Fibroblast of skin of left biceps (primary cell): ENCODE measurements at places on chromosomes 16 and 17.

- DNase-seq = peak; percentile 68
These were observed 14.4 kb downstream of the MIS12 start for GRCh38 chr17:5500589-5501391.

GRCh38 chr16:70706948-70707465 is 21.2 kb upstream of the MTSS2 start:
- peak; percentile 65 for DNase-seq

DNA sequence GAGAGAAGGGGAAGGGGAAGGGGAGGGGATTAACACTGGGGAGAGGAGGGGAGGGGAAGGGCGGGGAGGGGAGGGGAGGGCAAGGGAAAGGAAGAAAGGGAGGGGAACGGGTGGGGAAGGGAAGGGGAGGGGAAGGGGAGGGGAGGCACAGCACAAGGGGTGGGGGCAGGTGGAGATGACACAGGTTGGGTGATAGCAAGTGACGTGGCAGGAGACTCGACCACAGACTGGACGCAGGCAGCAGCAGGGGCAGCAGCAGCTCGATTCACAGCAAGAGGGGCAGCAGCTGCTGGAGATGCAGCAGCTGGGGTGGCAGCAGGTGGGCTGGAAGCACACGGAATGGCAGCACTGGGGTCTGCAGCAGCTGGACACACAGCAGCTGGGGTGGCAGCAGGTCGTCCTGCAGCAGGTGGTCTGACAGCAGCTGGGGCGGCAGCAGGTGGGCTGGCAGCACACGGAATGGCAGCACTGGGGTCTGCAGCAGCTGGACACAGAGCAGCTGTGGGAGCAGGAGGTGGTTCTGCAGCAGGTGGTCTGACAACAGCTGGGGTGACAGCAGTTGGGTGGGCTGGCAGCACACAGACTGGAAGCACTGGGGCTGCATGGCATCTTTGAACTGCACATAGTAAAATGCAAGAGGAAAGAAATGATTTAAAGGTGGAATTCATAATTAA is at the start of gene KRTAP4-16:
Gene KRTAP4-16, minus strand, starts transcription at position 624 of the 674 bp plus-strand sequence. Its CDS starts 0 bp downstream, at position 624.
- no peak for DNase-seq

GRCh38 chr16:64182985-64183384 is 938.9 kb downstream of the CDH11 start:
- DNase-seq = no peak

- DNase-seq = no peak
These were observed 1.0 kb upstream of the ANTKMT start for GRCh38 chr16:719815-720446.

DNA sequence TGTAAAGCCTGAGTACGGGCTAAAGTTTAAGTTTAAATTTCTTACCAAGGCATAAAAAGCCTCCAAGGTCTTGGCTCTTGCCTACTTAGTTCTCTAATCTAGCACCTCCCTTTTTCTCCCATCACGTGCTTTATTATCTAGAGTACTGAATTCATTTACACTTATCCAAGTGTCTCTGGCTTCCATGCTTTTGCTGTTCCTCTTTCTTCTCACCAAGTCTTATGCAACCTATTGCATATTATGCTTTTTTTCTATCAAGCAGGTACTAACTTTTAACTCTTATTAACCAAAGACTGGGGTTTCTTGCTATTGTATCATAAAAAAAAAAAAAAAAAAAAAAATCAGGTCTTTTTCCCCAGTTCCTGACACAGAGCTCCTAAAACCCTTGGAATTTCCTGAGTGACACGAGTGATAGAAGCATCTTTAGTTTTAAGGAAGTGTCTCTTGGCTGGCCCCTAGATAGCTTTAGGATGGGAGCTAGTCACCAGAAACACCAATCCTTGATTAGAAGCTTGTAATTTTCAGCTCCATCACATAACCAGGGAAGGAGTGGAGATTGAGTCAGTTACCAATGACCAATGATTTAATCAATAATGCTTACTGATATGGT is 44.9 kb downstream of the SSH2 start:
- DNase-seq = no peak

DNA sequence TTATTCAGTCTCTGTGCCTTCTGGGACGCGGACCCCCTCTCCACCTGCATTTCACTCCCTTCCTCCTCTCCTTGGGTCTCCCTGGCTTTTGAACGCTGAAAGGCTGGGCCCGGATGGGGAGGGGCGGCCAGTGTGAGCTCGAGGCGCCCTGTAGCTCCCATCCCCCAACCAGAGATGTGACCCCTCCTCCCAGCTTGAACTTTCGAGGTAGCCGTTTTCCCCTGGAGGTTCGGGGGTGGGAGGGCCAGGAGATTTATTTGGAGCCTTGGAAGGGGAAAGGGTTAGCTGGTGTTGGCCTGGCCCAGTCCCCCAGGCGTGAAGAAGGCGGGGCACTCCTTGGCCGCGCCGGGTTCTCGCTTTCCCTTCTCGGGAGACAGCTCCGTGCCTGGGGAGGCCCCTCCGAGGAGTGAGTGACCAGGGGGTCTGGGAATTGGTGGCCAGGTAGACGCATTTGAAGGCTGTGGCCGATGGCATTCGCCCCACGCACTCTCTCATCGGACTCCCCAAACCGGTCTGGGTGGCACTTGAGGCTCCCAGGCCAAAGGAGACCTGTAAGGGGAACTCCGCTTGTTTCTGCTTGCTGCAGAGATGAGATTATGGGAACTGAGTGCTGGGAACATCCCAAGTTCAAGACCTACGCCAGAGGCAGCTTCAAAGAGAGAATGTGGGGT is 942 bp downstream of the LDAF1 start:
- DNase-seq = no peak

GRCh38 chr17:47987240-47987835 is 16.4 kb downstream of the CDK5RAP3 start:
- no peak for DNase-seq

GRCh38 chr16:82835487-82836155 is 208.9 kb downstream of the CDH13 start:
- no peak for DNase-seq

- DNase-seq = no peak
These were observed 26.9 kb downstream of the MPG start for GRCh38 chr16:104928-105327.

- peak; percentile 62 for DNase-seq
These were observed 5.1 kb upstream of the KLHL36 start for GRCh38 chr16:84643180-84643583.

GRCh38 chr17:76646712-76647111 is 3.2 kb upstream of the ST6GALNAC1 start:
- DNase-seq = no peak

GRCh38 chr17:48129981-48130380 is 22.4 kb downstream of the SNX11 start:
- DNase-seq = no peak

GRCh38 chr17:61926826-61927207 is 965 bp downstream of the INTS2 start:
- DNase-seq = no peak

- DNase-seq = no peak
These were observed 404.8 kb upstream of the HSBP1 start for GRCh38 chr16:83402967-83403366.

DNA sequence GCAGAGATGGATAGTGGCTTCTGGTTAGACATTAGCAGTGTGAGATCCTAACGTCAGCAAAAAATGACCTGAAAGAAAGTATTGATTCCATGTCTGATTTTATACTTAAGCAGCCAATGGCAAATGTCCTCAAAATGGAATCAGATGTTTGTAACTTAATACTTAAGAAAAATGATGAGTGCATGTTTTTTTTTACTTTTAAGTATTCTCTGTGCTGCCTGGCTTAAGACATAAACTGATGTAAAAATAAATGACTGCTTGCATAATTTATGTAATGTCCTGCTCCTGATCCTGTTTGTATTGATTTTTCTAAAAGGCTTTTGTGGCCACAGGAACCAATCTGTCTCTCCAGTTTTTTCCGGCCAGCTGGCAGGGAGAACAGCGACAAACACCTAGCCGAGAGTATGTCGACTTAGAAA is 7.4 kb downstream of the CBFB start:
- no peak for DNase-seq

GRCh38 chr17:44069974-44070454 is 521 bp upstream of the G6PC3 start:
- DNase-seq = no peak

DNA sequence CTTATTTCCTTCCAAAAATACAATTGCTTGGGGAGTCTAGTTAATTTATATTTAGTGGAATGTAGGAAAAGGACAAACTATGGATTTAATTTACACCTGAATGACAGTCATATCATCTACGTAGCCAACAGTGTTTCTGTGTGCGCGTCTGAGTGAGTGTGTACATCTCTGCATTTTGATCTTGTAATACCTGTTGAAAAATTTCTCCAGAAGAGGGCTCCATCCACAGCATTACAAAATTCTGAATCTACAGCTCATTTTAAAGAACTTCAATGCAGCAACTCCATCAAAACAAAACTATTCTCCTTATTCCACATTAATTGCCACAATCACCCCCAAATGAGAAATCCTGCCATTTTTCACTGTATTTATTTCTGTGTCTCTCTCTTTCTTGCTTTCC is 3.9 kb downstream of the CDH13 start:
- DNase-seq = no peak

GRCh38 chr16:1551166-1551565 is 17.7 kb downstream of the TMEM204 start:
- DNase-seq = no peak

- no peak for DNase-seq
These were observed 830 bp downstream of the SPHK1 start for GRCh38 chr17:76384987-76385891.

GRCh38 chr16:2883458-2883908 is 468 bp downstream of the FLYWCH2 start:
- DNase-seq = no peak

DNA sequence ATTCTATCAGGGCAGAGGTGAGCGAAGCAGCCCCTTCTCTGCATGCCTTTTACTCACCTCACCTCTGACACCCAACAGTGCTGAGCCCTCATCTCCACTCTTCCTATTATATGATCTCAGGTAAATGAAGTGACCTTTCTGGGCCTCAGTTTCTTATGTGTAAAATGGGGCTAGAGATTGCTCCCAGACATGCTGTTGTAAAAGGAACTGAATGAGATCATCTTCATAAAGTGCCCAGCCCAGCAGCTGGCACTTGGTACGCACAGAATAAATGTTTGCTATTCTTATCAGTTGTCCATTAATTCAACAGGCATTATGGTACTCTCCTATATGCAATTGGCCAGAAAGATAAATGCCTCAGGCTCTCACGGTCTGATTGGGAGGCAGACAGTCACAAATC is 4.5 kb upstream of the GALK1 start:
- no peak for DNase-seq

DNA sequence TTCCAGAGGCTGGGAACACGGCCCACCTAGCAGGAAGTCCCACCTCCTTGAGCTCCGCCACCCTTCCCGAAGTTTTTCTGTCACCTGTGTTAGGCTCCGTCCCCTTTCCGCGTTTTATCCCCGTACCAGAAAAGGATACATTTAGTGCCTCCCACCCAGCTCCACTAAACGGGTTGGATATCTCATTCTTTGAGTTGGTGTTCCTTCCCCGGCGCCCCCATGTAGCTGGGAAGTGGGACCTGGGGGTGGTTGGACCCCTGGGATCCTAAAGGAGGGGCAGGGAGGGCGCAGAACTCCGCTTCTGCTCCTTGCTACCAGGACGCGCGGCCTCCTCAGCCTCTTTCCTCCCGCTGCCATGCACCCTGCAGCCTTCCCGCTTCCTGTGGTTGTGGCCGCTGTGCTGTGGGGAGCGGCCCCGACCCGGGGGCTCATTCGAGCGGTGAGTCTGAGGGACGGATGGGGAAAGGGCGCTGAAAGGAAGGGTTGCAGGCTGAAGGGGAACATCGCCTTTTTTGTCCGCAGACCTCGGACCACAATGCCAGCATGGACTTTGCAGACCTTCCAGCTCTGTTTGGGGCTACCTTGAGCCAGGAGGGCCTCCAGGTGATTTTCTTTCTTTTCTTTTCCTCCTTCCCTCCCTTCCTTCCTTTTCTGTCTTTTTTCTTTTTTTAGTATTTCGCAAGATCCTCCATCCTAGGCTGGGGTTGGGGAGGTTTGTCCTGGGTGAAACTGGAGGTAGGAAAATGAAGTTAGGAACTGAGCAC is 669 bp downstream of the RNF167 start:
- DNase-seq = no peak

DNA sequence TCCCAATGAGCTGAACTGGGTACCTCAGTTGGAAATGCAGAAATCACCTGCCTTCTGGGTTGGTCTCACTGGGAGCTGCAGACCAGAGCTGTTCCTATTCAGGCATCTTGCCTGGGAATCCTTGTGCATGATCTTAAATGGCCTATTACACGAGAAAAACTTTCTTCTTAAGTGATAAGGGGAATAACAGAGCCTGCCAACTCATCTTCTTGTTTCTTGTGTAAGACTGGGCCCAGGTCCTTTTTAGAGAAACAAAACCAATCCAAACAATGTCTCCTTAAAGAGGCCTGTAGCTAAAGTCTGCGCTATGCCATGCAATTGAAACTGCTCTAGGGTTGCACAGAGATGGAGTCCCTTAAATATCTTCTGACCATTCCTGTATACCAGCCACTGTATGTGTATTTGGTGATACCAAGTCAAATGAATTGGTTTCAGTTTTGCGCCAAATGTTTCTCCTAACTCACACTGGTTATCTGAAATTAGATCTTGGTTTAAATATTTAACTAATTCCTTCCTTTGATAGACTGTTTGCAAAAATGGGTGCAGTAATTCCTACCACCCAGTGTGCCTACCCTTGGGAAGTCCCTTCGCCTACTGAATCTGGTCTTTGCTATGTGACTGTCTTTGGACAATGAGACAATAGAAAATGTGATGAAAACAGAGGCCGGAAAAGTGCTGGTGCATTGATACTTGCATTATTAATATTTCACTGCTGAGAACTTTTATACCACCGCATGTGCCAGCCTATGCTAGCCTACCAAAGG is 6.5 kb upstream of the CCL23 start:
- DNase-seq = no peak

GRCh38 chr16:76246587-76246986 is 30.6 kb upstream of the CNTNAP4 start:
- DNase-seq = no peak

DNA sequence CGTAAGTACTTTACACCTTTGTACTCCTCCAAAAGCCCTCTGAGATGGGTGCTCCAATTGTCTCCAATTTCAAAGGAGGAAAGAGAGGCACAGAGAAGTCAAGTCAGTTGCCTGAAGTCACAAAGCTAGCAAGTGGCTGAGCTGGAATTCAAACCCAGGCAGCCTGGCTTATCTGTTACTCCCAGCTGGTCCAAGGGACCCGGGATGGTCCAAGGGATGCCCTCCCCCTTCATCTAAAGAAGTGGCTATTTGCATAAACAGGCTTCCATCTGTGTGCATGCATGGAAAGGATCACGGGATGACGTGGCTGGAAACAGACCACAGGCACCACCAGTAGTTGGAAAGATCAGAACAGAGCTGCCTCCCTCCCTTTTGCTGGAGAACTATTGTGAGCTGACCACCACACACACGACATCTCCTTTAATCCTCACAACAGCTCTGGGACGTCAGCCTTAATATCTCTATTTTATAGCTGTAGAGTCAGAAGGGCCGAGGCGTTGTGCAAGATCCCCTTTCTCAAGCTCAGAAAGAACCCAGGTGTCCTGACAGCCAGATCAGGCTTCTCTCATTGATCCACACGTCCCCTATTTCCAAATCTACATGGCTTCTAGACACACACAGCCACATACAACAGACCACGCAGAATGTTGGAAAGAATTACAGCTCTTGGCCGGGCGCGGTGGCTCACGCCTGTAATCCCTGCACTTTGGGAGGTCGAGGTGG is 10.9 kb upstream of the COL1A1 start:
- DNase-seq = no peak
